Tibial nerve (tissue), 4 donors: ENCODE measurements at places on chromosomes 3 and 15.

DNA sequence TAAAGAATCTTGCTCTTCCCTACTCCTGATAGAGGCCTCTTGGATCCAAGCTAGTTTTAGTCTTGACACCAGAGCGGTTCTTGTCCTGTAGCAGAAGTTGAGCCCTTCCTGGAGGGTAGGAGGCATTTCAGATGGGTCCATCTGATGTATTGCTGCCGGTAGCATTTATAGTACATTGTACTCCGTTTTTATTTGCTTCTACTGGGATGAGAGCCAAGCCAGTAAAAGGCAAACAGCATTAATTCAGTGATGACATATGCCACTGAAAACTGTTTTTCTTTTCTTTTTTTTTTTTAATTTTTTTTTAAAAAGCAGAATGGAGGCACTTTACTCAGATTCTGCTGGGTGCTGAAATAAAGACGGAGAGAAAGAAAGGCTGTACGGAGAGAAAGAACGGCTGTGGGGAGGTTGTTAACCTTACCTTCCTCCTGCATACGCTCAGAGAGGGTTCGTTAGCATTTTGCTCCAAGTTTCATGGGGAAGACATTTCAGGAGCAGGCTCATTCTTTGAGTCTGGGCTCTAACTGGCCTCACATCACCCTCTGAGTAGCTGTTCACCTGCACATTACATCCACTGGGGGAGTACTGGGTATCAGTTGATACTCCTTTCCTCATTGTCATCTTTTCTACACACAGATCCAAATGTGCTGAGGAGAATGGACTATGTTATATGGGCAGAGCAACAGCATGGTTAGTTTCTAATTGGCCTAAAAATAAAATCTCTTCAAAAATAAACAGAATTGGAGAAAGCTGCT is 161.5 kb downstream of the FEZF2 start:
- no peak for DNase-seq

DNA sequence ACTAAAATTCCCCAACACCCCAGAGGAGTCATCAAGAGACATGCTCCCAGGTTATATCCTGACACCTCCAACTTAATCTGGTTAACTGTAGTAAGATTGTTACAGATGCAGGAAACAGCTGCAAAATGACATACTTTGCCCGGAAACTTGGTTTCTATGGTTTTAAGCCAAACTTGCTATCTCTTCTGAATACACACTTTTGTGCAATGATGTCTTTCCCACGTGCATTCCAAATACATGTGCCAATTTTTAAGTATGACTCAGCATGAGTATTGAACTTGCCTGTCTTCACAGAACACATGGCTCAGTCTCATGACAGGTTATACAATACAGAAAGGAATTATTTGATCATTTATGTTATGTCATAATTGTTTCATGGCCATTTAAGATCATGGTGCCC is 207.0 kb upstream of the DCBLD2 start:
- DNase-seq: peak; percentile 16

DNA sequence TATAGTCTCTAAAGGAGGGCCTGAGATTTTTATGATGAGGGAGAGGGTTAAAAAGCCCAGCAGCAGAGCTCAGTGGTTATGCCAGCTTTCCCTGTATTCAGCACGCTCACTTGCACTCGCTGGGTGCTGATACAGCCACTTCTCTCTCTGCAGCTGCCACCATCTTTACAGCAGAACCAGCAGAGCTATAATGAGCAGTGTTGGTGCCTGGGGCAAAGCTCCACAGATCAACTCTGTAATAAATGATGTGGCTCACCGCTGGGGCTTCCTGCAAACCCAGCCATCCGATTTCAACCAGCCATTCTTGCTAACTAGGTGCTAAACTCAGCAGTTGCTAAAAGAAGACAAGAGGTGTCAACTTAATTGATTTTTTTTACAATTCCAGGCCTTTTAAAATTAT is 48.0 kb downstream of the ARNT2 start:
- DNase-seq: no peak

DNA sequence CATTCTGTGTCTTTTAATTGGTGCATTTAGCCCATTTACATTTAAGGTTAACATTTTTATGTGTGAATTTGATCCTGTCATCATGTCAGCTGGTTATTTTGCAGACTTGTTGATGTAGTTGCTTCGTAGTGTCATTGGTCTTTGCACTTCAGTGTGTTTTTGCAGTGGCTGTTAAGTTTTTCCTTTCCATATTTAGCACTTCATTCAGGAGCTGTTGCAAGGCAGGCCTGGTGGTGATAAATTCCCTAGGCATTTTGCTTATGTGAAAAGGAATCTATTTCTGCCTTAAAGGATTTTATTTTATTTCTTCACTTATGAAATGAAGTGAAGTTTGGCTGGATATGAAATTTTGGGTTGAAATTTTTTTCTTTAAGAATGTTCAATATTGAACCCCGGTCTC is 70.2 kb upstream of the CD96 start:
- DNase-seq: no peak

DNA sequence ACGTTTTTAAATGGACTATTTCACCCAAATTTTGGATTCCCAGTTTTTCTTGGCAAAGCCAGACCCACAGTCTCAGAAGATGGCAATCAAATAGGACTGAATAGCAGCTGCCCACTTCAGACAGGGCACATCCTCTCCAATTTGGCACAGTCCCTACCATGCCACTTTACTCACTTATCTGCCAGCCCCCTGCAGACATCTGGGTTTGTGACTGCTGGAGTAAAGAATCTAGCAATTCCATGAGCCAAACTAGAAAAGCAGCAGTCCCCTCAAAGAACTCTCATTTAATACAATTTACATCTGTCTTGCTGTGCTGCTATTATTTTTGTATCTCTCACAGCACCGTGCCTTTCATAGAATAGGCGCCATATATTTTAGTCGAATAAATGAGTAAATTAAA is 16.0 kb upstream of the LRRN1 start:
- DNase-seq: no peak

DNA sequence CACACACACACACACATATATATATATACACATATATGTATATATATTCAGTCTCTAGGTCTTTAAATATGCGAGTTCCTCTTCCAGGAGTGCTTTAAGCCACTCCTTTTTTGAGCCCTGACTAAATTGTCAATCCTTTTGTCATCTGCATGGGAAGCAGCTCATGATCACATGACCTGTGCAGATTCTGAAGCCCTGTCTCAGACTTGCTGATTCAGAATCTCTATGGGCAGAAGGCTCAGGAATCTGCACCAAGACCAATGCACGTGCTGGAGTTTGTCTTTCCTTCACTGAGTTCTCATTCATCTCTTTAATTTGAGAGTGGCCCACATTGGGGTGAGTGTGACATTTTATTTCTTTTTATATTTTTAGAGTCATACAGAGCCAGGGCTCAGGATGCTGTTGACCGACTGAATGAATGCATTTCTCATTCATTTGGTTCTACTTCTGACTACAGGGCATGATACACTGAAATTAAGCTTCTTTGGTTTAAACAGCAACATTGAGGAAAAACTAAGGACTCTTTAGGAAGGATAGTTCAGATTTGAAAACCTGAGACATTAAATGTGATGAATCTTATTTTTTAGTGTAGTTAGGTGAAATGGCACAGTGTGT is 307.5 kb downstream of the EDEM1 start:
- no peak for DNase-seq

DNA sequence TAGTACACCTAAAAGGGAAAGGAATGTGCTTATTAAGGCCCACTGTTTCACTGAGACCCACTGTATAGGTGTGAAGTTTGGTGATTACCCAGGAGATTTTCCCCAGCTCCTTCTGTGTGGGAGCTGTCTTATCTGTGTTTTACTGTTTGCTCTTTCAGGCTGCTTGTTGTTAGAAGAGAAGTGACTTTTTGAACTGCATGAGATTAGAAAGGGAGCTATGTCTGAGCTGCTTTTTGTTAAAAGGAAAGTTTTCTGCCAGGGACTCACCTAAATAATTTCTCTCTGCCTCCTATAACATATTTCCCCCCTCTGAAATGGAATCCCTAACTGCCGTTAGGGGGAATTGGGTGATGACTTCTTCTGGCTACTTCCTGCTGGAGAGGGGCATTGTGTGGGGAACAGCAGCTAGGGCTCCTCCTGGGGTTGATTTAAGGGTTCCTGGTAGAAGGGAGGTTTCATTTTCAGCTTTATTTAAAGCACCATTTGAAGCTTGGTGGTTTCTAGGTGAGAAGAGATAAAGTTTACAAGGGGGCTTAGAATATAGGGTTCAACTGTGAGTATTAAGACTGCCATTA is 77.1 kb upstream of the ATP11B start:
- DNase-seq: no peak

DNA sequence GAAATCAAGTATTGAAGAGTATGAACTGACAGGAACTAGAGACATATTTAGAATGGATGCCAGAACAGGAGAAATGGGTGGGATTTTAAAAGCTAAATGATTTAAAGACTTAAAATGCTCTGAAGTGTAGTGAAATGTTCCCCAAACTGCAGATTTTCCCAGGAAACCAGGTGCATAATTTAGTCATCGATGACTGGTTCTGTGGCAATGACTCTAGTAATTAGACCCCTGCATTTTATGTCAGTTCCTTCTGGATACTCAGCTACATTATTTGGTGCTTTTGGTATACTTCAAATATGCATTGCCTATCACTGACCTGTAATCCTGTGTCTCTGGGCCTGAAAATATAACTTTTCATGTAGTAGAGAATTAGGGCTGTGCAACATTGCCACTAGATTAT is 16.8 kb downstream of the AGTR1 start:
- no peak for DNase-seq

- DNase-seq: no peak
These were observed 40.2 kb upstream of the ZFAND6 start for GRCh38 chr15:80019168-80019745.

DNA sequence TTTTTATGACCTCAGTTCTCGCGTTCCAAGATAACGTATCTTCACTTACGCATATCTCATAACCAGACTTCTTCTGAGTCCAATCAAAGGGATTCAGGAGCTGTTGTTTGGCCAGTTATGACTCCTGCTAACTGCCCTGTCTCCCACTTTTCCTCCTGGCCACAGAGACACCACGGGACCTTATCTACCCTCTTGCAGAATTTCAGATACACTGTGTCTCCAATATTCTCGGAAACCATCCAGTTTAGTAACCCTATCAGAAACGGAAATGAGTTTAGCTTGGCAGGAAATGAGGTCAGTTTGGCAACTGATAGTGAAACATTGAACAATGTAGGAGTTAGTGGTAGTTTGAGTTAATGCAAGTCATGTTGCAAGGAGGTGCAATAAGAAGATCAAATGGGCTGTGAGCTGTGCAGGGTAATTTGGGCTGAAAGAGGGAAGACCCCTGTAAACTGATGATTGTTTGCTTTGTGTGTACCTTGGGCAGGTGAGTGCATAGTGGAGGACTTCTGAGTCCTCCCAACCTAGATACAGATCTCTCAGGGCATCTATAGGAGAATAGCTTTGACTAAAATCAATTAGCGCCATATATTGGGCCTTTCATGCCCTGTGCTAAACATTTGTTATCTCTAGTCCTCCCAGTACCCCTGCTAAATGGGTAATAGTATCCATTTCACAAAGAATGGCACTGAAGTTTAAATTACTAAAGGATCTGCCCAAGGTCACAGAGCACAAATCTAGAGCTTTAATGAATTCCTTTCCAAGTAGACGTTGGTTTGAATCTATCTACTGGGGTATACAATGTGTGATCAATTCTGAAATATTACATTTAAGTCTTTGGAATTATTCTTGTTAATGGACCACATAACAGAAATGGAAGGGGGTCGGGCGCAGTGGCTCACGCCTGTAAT is 41.3 kb upstream of the PIK3CB start:
- no peak for DNase-seq

- DNase-seq: no peak
These were observed 30.8 kb downstream of the CHCHD4 start for GRCh38 chr3:14093831-14094230.

DNA sequence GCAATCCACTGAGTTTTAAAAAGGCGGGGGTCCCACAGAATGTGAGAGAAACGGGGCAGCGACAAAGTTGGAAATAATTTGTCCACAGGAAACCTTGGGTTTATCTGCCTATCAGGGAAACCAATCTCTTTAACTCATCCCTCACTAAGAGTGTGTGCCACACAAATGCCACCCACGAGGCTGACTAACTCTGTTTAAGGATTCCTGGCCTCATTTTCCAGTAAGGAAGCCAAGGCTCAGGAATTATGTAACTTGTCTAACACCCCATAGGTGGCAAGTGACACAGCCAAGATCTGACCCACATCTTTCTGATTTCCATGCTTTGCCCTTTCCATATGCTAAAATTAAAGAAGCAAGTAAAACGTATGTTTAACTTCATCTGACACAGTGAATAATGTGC is 263.2 kb downstream of the CNTN3 start:
- DNase-seq: no peak

DNA sequence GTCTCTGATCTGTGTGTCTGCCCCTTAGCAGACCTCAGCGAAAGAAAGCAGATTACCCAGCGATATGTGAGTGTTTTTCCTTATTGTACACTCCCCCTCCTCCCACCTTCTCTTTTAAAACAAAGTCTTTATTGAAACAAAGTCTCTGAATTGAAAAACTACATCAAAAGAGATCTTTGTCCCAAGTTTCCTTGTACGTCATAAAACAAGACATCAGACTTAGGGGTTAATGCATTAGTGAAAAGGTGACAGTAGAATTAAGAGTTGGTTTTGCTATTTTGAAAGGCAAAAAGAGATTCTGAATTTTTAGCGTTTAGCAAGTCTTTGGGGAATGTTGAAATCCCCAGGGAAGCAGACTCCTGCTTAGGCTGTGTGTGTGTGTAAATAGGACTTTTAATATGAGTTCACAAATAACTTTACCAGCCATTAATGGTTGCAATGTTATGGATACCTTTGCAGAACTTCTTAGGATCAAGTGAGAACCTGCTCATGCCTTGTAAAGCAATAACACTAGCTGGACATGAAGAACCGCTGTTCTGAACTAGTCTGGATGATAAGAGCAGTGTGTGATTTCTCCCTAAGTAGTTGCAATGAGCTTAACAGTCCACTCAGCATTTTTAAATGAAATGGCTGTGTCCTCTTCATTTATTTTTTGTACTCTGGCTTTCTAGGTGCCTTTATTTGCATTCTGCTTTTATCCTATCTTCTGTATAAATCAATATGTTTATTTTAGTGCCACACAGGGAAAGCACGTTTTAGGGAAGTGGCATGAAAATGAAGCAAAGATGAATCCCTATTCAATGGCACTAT is 136.6 kb downstream of the MCTP2 start:
- no peak for DNase-seq

DNA sequence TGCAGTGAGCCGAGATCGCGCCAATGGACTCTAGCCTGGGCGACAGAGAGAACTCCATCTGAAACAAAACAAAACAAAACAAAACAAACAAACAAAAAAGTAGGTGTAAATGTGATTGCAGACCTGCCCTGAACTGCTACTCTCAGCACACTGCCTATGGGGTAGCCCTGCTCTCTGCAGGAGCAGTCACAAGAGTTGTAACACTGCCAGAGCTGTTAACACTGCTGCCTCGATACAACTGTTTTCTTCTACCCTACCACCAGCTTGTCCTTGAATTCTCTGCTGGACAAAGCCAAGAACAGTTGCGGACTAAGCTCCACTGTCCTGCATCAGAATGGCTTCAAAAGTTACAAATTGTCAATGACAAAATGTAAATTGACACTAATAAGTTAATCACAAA is 89.3 kb downstream of the ALCAM start:
- no peak for DNase-seq

- peak; percentile 48 for DNase-seq
These were observed 47.0 kb downstream of the OXNAD1 start for GRCh38 chr3:16311960-16312451.
